ENCODE measurements at places on chromosomes 1 and 21.
A peak's percentile ranks its signal among the peaks of the same experiment; 100 is the strongest.

DNA sequence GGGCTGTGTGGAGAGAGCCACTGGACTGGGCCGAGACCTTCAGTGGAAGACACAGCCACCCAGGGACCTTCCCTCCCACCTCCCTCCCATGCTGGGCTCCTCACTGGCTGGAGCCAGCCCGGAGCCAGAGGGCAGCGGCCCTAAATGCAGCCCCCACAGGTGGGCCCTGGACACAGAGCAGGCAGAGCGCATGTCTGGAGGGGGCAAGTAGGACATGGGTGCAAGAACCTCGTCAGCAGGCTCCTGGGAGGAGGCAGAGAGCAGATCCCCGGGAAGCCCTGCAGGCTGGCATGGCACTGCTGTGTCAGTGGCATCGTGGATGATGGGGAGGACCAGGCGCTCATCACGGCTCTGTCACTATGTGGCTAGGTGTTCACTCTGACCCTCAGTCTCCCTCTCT, 45.7 kb downstream of the DMRTB1 start:
- DNase-seq: no peak

DNA sequence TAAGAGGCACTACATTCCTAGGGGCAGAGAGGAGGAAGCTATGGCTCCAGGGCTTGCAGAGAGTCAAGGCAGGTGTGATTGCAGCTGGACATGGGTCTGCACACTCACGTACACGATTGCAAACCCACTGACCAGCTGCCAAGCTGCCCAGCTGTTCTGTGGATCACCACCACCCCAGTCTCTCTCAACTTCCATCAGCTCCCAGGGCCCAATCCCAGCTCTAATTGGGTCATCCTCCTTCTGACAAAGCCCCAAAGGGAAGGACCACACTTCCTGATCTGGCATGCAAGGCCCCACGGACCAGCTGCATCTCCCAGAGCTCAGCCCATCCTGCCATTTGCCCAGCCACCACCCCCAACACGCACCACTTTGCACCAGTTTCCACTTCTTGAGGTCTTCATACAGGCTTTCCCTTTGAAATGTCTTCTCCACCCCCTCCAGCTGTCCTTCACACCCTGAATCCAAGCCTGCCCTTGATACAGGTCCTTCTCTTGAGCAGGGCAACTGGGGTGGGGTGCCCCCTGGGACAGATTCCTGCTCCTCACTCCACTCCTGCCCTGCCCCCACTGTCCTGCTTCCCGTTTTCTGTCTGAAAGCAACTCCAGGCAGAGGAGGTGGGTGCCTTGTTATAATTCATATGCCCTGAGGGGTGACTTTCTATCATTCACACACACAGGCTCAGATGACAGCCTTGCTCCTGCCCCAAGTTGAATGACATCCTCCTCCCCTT, 179.4 kb upstream of the EDN2 start:
- peak; percentile 58 for DNase-seq

- no peak for DNase-seq
These were observed 96.9 kb downstream of the SMYD2 start for GRCh38 chr1:214377886-214378285.

- no peak for DNase-seq
These were observed 6.0 kb downstream of the TRPM2 start for GRCh38 chr21:44359396-44359795.

All from gastrocnemius medialis (tissue), 4 donors.